ENCODE measurements at places on chromosomes 16 and 17.
A peak's percentile ranks its signal among the peaks of the same experiment; 100 is the strongest.

DNA sequence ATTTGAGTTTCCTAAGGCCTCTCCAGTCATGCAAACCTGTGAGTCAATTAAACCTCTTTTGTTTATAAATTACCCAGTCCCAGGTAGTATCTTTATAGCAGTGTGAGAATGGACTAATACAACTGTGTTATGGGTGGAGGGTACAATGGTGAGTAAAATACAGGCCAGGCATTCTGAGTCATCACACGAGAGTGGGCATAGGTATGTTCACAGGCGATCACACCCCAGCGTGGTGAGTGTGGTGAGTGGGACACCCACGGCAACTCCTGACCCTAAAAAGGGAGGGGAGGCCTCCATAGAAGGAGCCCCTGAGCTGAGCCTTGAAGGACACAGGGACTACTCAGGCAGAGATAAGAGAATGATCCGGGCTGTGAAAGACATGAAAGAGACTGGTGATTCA lies 22.6 kb upstream of the MAPT start:
- DNase-seq: no peak

DNA sequence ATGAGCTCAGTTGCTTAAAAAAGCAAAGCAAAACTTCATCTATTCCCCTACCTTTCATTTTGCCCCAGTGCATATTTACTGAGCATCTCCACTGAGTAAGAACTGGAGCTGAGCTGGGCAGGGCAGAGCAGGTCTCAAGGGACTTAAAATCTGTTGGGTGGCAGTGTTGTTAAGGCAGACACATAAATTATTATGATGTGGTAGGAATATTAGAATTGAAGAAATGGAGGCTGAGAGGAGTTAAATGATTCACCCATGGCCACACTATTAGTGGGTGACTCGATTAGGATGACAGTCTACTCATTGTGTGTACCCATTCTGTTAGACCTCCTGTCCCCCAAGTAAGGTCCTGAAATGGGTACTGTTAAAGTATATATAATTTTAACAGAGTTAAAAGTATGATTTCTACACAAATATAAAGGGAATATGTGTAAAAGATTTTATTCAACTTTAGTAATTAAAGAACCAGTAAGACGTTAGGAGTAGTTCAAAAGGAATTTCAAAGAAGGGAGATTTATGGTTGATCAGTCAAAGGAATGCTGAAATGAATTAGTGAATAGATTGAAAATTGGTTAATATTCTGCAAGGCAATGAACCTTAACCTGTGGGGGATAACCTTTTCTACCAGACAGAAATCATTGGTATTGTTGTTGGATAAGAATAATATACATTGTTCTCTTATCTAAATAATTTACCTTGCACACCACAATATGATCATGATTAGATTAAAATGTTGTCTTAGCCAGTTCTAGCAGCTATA lies 17.5 kb downstream of the ITGB3 start:
- DNase-seq: no peak

GRCh38 chr17:980406-981291 lies 1.1 kb upstream of the NXN start:
- DNase-seq: peak; percentile 87

DNA sequence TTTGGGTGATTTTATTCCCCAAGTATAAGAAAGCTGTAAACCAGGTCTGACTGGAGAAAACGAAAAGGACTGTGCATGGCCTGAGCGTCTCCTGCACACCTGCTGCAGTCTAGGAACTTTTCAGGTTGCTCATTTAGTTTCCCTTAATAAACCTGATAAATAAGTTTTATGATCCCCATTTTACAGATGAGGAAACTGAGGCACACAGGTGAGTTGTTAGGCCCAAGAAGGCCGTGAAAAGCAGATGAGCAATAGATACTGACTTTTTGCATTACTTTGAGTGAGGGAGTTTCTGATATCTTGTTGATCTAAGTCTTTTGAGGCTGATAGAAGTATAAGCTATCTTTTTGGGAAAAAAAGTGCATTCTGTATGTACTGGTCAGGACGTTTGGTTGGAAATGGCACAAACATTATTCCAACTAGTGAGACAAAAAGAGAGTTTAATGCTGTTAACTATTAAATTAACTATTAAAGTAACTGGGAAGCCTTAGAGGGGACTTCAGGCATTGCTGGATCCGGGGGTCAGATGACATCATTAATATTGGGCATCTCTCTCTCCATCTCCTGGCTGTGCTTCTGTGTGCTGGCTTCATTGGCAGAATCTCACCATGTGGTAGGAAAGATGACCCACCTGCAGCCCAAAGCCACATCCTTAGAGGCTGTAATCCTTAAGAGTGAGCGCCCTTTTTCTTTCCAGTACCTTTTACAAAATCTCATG lies 163.4 kb downstream of the CMIP start:
- no peak for DNase-seq

Measured in mucosa of gallbladder (tissue), 1 donor.